NCI-H1105 (cell line): ENCODE measurements at places on chromosomes 6 and 20.
A peak's percentile ranks its signal among the peaks of the same experiment; 100 is the strongest.

GRCh38 chr6:88006557-88006956, 41.1 kb upstream of the SPACA1 start:
- no peak for DNase-seq

- peak; percentile 47 for DNase-seq
Observed at GRCh38 chr6:82365016-82365795, 1.6 kb downstream of the TPBG start.

DNA sequence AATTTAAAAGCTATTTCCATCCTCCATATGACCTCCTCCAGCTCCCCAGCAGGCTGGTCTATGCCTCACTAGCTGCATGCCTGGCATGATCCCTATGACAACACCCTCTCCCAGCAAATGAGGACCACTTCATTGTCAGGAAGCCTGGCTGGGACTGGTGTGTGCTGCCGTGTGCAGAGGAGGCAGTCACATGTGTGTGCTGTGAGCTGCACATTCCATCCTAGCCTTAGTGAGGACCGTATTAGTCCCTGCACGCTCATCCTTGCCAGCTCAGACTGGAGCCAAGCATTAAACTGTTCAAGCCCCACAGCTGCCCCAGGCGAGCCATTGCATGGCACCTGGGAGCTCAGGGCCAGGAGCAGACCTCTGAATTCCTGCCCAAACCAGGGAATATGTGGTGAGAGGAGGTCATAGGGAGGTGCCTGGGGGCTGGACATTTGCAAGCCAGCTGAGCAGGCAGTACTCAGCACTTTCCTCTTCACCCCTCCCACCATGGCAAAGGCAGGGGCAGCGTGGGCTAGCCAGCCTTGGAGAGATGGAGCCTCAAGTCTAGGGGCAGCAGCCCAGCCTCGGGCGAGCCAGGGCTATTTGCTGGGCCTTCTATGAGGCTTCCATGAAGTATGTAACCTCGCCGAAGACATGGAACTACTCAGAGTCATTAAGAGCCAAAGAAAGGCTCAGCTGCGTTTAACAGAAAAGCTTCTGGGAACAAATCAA, 8.7 kb upstream of the CCN5 start:
- DNase-seq: no peak

DNA sequence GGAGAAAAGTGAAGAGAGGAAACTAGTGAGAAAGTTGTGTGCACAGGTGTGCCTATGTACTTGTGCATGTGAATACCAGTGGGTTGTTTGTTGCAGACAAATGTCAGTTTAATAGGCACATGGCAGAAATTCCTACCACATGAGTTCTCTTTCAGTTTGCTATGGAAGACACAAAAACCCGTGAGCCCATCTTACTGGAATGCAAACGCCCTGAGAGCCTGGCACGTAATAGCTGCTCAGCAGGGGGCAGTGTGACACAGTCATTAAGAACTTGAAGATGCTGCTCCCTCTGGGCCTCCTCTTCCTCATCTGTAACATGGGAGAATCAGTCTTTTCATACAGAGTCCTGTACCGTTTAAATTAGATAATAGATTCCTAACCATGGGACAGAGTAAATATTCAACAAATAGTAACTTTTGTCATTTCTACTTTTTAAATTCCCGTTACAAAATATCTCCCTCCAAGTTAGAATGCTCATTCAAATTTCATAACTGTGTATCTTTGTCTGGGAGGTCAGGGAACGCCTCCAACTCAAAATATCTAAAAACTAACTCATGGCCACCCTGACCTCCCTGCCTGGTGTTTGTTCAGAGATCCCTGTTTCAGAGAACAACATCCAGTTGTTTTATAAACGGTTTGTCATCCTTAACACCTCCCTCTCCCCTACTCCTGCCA, 802.9 kb downstream of the MAFB start:
- DNase-seq: no peak

DNA sequence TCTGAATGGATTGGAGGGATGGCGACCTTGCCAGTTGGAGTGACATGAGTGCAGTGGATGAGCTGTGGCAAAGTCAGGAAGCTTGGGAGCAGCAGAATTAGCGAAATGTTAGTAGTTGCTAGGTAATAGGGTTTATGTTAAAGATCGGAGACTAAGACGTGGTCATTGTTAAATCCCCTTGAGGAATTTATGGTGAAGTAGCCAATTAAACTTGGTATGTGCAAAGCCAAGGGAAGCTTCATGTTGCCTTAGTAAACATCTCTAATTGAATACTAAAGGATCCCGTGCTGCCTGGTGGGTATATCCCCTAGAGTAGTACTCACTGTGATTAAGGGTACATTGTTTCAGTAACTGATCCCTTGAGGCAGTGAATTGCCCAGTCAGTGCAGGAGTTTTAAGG, 106.0 kb downstream of the PRIM2 start:
- no peak for DNase-seq
